ENCODE measurements at places on chromosomes 2 and 18.

GRCh38 chr2:112096098-112096497, 41.0 kb downstream of the TMEM87B start:
- no peak for DNase-seq

DNA sequence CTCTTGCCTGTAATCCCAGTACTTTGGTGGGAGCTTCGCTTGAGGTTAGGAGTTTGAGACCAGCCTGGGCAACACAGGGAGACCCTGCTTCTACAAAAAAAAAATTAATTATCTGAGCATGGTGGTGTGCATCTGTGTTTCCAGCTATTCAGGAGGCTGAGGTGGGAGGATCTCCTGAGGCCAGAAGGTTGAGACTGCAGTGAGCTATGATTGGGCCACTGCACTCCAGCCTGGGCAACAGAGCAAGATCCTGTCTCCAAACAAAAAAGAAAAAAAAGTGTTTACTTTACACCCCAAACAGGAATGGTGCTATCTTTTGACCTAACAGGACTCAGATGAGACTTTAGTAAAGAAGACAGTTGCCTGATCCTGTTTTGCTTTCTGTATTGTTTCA, 35.6 kb downstream of the MAL start:
- no peak for DNase-seq

GRCh38 chr2:54073796-54074195, 41.6 kb upstream of the ACYP2 start:
- no peak for DNase-seq

DNA sequence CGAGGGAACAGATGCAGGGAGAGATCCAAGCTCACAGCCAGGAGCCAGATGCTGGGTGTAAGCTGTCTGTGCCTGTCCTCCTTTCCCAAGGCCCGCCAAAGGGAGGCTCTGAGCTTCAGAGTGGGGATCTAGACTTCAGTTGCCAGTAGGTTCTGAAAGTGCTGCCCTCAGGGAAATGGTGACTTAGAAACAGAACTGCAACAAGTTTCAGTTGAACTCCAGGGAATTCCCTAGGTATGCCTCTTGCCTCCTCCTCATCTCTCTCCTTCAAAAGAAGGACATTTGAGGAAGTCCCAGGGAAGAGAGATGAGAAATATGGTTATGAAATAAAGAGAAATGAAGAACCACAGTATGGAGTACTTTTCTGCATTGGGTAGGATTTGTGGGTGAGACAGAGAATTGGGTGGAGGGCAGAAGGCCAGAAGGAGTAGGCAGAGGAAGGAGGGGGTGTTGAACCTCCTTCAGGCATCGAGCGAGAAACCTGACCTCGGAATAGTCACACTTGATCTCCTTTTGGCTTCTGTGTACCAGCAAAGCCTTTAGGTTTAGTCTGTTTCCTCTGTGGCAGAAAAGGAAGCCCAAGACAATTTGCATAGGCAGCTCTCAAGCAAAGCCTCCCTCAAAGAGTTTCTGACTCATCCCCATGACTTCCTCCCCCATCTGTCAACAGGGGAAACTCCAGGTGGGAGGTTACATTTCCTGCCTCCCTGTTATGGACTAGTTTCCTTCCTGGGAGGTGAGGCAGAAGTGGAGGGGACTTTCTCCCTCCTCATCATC, 45.7 kb downstream of the QPCT start:
- DNase-seq = no peak

DNA sequence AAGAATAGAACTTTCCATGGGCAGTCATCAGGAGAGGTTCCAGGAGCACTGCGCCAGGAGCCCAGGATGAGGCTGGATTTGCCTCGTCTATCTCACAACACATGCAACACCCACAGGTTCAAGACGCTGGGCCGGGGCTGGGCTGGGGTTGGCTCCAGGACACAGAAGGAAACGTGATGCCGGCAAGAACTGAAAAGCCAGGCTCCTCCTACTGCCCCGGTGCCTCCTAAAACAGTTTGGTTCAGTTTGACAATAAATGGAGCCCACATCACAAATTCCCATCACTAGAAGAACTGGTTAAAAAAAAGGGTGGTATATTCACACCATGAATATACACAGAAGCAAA, 75.9 kb downstream of the INHBB start:
- DNase-seq = no peak

DNA sequence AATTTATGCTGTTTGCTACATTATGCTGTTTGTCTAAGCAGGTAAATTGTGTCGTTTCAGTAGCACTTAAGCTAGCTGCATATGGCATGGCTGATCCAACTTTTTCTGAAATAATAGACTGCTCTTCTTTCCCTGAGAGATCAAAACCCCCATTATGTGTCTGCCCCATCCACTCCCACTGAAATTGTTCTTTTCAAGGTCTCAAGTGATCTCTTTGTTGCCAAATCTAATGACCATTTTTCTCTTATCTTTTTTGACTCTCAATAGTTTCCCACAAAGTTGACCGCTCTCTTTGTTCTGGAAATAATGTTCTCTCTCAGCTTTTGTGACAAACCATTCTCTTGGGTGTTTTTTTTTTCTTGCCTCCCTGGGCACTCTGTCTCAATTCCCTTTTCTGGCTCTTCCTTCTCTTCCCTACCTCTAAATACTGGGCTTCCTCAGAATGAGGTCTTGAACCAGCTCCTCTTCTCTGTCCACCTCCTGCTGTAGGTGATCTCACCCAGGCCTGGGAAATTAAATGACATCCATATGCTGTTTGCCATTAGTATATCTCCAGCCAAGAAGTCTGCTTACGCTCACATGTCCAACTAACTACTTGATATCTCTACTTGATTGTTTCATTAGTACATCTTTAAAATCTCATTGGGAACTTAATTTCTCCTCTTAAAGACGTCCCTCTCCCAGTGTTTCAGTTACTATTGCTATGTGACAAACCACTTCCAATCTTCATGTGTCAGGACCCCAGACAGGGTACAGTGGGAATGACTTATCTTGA, 107.3 kb upstream of the TLK1 start:
- DNase-seq = no peak

GRCh38 chr2:133498662-133499585, 69.3 kb downstream of the NCKAP5 start:
- no peak for DNase-seq

DNA sequence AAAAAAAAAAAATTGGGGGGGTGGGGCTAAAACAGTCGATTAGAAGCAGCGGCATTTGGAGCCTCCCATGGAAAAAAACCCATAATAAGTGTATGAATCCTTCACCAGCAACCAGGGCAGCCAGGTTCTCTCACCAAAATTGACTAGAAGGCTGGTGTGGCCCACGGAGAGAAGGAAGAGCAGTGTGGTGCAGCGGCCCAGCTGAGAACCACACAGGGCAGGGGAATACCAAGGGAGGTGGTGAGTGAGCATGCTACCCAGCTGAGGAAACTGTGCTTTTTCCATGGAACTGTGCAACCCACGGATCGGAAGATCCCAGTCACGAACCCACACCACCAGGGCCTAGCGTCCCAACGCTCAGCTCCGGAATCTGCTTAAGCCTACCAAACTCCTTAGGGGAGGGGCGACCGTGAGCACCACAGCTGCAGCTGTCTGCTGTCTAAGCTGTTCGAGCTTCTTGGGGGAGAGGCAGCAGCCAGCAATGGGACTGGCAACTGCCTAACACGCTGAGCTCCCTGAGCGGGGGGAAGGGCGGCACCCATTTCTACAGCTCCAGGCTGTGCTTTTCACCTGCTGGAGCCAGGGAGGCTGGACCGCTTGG, 1037.2 kb upstream of the ACVR2A start:
- DNase-seq = no peak

DNA sequence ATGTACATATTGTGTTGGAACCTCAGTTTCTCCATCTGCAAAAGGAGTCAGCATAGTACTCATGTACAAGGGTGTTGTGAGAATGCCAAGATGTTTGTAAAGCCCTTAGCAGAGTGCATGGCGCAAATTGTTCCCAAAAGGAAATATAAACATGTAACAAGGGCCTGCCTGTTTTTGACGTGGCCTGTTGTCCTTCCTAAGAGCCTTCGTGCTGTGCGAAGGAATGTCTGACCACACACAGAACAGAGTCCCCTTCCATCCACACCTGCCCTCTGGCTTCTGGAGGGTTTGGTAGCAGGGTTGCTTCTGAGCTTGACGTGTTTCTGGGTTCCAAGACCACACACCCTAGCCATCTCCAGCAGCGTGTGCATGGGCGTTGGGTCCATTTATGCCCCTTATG, 34.9 kb downstream of the CABLES1 start:
- no peak for DNase-seq

- DNase-seq = no peak
These were observed 1641.3 kb upstream of the SLC39A10 start for GRCh38 chr2:194015751-194016150.

DNA sequence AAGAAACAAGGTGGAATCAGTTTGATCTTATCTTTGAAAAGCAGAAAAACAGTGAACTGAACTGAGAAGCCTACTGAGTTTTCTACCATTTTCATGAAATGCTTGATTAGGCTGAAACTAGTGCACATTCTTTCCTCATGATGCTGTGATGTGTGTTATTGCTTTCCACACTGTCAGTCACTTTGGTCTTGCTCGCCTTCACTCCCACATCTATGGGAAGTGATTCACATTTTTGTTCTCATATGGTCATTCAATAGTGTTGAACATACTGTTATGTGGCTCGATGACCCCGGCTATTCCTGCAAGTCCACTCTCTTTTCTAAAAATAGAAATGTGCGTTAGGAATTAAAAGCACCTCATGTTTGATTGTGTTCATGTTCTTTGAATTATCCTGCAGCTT, 129.7 kb downstream of the TGIF1 start:
- no peak for DNase-seq

DNA sequence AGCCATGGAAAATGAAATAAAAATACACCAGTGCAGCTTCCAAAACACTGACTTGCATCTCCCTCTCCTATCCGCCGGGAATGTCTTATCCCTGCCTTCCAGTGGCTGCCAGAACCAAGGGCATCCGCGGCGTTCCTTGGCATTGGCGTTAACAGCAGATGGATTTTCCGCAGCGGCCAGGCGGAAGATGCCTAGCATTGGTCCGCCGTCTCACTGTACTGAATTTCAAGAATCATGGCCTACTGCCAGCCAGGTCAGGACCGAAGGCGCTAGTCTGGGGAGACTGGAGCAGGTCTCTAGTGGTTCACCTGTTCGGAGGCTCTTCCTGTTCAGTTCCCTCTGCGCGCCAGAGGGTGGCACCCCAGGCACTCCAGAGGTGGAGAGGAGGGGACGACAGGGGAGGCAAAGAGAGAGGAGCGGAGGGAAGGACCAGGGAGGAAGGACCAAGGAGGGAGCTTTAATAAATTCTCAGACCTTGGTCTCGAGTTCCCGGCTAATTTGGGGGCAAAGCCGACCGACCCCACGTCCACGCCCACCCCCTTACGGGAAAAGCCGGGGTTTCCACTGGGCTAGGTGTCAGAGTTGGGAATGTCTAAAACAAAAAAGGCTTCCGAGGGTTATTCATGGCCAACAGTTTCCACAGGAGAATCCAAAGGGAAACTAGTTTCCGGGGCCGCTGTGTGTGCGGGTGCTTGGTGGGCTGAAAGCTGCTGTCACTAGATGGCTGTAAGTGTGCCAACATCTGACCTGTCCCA, 3.7 kb upstream of the BCL2L11 start:
- no peak for DNase-seq

GRCh38 chr2:218026244-218026643, 23.4 kb upstream of the TNS1 start:
- DNase-seq = no peak

DNA sequence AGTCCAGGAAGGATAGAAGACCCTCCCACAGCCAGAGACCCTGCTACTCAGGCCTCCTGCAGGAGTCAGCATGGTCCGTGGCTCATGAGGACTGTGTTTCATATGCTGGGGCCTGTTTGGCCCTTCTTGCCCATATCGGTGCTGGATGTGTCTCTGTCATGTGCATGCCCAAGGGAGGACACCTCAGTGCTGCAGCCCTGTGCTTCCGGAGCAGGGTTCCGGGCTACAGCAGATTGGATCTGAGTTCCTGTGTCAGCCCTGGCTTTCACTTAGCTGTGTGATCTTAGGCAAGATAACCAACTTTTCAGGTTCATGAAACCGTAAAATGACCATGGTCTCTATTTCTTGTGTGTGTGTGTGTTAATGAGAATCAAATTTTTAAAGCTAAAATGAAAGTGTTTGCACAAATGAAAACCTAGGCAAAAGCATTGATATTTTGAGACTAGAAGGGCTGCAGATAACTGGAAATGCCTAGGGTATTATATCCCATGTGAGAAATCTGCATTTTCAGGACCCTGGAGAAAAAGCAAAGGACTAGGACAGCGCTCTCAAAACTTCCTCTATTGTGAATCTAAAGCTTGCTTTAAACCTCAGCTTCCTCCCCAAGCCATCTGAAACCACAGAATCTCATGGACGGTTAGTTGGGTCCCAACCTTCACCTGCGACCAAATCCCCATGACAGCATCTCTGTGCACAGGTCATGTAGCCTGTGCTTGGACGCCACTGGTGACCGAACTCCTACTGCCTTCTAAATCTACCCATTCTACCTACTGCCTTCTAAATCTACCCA, 58.8 kb upstream of the CAPN13 start:
- no peak for DNase-seq

- no peak for DNase-seq
These were observed 69.8 kb upstream of the GALNT3 start for GRCh38 chr2:165863810-165864261.

GRCh38 chr18:74630804-74631203, 33.1 kb downstream of the ZNF407 start:
- no peak for DNase-seq

DNA sequence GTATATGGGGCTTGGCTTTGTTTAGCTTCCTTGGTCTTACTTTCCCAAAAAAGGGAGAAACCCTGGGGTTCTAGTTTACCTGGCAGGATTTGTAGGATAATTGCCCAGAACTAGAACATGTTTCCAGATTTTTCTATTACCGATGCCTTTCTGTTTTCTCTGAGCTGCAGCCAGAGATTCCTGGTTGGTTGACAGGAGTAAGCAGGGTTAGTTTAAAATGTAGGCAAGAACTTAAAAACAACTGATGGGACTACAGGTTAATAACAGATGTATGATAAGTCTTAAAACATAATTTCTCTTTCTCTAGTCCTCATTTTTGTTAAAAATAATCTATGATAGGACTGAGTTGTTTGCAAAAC, 38.9 kb upstream of the GMCL1 start:
- DNase-seq = no peak

DNA sequence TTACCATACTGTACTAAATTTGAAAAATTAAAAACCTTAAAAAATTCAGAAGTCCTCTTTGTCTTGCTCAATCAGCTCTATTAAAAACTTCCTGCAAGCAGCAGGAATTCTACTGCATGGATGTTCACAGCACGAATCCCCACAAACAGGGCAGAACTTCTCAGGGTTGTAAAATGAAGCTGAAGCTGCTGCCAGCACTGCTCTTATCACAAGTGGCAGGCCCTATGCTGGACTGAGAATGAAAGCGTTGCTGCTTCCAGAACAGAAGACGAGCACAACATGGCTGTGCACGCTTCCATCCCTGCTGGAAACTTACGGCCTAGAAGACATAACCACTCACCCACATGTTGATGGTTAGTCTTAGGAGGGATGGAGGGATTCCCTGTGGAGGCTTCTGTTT, 134.0 kb downstream of the RAB3GAP1 start:
- DNase-seq = no peak

GRCh38 chr2:104620801-104621200, 233.1 kb upstream of the POU3F3 start:
- DNase-seq = no peak

- DNase-seq = no peak
These were observed at the start of gene ABCB11 for GRCh38 chr2:169031202-169031601. ABCB11 (minus strand) TSS chr2:169031324; CDS start chr2:169018125, 13,199 bp downstream.
